Activated T-helper 1 cell treated with anti-CD3 and anti-CD28 coated beads, Interleukin-2, amount 50 U/mL, for 16 hours (primary cell): ENCODE measurements at places on chromosomes 3 and 15.
A peak's percentile ranks its signal among the peaks of the same experiment; 100 is the strongest.

DNA sequence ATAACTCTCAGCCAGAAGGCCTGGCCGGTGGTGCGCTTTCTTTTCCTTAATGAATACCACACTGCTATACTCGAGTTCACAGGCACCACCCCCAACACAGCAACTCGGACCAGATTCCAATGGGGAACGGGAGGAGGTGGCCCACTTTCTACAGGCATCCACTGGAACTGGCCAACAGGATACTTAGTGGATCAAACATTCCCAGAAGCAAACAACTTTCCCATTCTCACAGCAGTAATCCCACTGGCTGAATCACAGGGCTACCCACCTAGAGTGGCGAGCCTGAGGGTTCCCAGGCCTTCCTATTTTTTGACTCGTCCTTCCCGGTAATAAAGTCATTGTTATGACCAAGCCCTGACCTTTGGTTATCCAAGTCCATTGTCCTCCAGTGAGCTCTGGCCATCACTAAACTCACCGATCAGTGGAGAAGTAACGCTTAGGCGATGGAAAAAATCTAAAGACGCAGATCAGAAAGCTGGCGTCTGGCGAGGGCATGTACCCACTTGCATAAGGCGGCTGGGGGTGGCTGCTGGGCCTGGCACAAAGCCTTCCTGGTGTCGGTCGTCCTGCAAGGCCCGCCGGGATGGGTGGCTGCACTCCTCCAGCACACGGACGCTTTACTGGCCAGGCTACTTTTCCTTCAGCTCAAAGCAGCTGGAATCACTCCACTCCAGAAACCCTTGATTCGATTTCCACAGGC is 1.2 kb downstream of the EOGT start:
- no peak for DNase-seq

DNA sequence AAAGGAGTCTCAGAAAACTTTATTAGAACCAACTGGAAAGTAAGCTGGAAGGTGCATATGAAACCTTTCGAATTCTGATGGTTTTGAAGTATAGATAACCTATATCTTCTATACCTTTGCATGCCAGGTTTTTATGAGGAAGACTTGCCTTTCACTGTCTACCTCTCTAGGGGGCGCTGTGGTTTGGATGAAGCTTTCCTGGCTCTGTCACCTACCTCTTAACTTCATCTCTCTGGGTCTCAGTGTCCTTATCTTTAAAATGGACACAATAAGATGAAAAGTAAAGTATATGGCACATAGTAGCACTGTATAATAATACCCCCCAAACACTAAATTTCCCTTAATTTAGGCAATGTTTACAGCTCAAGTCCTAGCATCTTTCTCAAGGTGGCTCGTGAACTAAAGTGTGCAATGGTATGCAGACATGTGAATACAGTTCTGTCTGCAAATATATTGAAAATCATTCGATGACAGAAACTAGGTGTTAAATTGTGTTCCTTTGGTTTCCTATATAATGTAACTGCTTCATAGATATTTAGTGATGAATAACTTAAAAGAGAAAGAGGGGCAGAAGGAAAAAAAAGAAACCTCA is 314.3 kb downstream of the CHST2 start:
- no peak for DNase-seq

DNA sequence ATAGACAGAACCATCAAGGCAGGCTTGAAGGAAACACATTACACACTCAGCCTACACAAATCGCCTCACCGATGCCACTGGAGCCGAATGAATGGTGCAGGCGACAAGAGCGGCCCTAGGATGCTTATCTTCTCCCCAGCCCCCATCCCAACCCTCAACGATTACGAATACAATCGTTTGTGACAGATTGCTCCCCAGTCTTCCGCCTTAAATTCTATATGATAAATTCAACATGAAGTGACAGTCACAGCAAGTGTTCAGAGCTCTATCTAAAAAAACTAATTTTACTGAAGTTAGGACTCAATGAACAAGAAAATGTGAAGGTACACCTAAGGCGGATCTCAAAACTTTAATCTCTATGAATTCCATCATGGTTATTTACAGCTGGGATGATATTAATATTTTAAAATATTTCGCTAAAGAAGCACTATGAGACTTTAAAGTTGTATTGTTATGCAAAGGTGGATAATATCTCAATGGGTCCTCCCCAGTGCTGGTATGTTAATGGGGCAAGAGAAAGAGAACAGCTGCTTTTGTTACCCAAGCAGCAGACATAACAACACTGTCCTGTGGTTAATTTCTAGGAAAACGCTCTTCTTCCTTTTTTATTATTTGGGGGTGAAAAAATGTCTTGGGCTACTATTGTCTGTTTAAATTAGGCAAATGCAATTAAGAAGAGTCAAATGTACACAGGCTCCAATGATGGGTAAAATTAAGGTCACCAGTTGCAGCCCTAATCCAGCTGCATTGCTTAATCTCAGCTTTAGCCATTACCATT is 147.6 kb upstream of the NR2F2 start:
- DNase-seq: no peak

DNA sequence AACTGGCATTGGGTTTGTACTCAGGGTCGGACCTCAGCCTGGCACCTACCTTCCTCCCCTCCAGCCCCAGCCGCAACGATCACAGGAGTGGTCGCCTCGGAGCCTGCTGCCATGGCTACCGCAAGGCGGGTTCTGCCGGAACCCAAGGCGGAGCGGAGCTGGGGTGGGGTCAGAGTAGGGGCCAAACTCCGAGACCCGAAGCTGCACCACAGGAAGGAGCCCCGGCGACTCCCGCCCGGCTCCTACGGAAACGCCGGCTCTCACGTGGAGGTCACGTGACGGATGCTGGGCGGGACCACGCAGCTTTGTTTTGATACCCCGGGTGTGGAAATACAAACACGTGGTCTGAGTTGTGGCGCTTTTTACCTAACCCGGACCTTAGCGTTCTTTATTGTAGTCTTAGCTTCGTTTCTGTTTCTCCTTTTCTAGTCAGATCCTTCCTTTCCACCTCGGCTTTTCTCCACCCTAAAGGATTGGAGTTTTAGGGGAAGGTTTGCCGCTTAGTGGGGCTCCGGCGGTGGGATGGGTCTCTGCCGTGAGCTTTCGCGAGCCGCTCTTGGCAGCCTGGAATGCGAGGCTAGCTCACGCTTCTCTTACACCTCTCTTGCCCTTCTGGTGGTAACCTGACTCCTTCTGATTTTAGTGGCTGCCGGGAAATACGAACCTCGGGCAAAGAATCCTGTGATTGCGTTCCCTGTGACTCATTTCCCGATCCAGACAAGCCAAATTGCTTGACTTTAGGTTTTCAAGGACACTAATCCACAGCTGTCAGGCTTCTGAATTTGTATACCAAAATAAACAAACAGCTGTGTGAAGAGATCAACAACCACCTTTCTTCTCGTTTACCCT is at the start of gene HSPBAP1:
Gene HSPBAP1, minus strand, starts transcription at position 264 of the 849 bp plus-strand sequence. Its CDS starts 151 bp downstream, at position 113.
- DNase-seq: peak; percentile 80
